Activated naive CD4-positive, alpha-beta T cell treated with anti-CD3 and anti-CD28 coated beads, Interleukin-2, amount 50 U/mL, for 16 hours (primary cell): ENCODE measurements at places on chromosomes 5 and 9.

GRCh38 chr5:28082610-28083009 lies 1044.2 kb upstream of the CDH9 start:
- DNase-seq, result no peak

GRCh38 chr5:31343946-31344345 lies 150.5 kb downstream of the CDH6 start:
- no peak for DNase-seq

- no peak for DNase-seq
These were observed 20.2 kb upstream of the SPDL1 start for GRCh38 chr5:169563369-169563768.

DNA sequence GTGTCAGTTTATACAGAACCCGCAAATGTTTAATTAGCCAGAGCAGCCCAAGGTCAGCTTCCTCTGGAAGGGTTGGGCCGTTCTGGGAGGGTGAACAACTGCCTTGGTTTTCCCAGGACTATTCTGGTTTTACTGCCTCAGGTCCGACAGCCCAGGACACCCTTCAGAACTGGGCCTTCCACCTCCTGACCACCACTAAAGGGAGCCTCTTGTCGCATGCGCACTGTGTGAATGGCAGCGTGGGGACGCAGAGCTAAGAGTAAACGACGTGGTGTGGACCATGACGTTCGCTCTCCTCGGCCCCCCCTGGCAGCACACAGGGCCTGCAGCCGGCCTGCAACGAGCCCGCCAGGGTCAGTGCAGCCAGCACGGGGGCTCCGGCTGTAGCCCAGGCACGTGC lies 214.9 kb downstream of the FANCC start:
- DNase-seq, result no peak

DNA sequence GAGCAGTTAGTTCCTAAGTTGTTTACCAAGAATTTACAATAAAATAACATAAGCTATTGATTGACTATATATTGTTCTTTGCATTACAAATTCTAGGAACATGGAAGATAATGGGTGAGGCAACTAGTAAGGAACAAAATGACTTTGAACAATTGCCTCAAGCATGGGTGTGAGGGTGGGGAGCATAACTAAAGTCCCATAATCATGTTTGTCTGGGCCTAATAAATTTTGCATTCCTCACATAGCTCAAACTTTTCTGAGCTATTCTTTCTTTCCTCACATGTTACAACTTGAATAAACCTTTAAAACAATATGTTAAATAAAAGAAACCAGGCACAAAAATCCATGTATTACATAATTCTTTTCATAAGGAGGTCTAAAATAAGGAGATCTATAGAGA lies 1066.1 kb downstream of the NR2F1-AS1 start:
- no peak for DNase-seq

DNA sequence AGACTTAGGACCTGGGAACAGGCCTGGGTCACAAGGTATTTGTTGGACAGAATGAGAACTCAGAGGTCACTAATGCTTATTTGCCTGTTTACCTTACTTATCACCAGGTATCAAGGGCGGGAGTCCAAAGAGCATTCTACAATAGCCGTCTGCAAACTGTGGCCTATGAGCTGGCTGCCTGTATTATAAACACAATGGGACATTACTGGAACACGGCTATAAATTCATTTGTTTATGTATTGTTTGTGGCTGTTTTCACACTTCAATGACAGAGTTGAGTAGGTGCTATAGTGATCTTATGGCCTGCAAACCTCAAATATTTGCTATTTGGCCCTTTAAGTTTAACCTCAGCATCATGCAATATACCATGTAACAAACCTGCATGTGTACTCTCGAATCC lies 76.6 kb upstream of the ASTN2 start:
- no peak for DNase-seq

GRCh38 chr5:37664551-37664950 lies 175.3 kb downstream of the GDNF start:
- no peak for DNase-seq

- no peak for DNase-seq
These were observed 10.0 kb upstream of the CAST start for GRCh38 chr5:96651948-96652753.

DNA sequence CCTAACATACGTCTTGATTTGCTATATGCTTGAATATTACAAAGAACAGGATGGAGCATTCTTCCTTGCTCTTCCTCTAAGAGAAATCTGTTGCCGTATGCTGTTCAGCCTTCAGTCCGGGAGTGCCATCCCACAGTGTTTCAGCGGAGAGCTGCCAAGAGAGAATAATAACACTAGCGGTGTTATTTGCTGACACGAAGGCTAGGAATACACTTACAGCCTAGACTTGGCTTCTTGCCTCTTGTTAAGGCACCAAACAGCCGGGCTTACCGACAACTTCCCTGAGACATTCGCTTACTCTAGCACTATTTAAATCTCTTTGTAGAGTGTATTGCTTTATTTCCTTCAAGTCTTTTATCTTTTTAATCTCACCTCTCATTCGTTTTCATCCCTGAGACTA lies 31.4 kb downstream of the KCTD16 start:
- no peak for DNase-seq

GRCh38 chr5:68290260-68290674 lies 74.7 kb downstream of the PIK3R1 start:
- DNase-seq, result no peak

- DNase-seq, result no peak
These were observed 124.8 kb downstream of the FRMD3 start for GRCh38 chr9:83413367-83413766.
